ENCODE measurements at places on chromosomes 12 and 14.

DNA sequence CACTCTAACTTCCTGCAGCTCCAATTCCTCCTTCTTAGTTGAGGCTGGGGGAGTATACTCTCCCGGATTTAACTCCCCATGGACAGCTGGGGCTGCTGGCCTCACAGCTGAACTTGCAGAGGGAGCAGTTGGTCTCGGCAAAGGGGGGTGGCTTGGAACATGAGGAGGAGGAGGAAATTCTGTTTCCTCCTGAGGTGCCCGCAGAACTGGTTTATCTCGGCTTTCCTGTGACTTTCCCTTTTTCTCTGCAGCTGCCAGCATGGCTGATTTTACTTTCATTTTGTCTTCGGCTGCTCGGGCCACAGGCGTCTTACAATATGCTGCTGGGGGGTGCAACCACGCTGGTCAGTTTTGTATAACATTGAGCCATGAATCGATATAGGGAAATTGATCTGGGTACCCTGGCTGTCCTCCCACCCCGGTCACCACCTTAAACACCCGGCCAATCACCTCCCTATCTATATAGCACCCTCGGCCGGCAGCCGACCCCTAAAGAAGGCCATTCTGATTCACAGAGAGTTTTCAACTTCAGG lies 1317.6 kb downstream of the TMEM121 start:
- DNase-seq: peak; percentile 50

DNA sequence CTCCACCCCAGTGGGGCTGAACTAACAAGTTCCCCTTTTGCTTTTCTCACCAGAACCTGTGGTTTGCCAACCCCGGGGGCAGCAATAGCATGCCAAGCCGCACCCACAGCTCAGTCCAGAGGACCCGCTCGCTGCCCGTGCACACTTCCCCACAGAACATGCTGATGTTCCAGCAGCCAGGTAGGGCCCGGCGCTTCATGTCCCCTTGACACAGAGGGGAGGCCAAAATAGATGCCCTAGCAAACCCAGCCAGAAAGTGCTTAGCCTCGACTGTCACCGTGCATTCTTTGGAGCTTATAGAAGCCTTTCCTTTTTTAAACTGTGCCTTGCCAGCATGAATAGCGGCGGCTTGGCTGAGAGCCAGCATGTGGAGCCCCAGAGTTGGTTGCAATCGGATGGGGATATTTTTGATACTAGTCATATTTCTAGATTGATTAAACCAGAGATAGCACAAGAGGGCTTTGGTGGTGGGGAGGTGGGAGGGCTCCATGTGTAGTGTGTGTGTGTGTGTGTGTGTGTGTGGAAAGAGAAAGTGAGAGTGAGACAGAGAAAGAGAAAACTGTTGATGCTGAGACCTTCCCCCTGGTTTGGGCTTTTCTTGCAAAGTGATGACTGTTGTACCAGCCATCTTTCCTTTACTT lies 126.1 kb downstream of the GCH1 start:
- DNase-seq: peak; percentile 86

DNA sequence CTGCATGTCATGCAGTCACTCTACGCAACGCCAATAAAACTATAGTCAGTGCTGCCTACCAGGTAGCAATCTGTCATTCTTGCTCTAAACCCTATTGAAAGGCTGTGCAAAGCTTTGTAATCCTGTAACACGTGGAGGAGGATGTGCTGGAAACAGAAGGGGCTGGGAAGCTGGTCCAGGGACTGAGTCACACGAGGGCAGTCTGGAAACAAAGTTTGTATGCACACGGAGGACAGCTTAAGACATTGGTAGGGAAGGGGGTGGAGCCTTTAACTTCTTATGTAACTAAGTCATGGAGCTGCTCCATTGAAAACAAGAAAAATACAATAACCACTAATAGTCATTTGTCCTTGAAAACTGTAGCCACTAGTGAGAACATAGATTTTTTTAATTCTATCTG lies 128.0 kb downstream of the BCAT1 start:
- no peak for DNase-seq

DNA sequence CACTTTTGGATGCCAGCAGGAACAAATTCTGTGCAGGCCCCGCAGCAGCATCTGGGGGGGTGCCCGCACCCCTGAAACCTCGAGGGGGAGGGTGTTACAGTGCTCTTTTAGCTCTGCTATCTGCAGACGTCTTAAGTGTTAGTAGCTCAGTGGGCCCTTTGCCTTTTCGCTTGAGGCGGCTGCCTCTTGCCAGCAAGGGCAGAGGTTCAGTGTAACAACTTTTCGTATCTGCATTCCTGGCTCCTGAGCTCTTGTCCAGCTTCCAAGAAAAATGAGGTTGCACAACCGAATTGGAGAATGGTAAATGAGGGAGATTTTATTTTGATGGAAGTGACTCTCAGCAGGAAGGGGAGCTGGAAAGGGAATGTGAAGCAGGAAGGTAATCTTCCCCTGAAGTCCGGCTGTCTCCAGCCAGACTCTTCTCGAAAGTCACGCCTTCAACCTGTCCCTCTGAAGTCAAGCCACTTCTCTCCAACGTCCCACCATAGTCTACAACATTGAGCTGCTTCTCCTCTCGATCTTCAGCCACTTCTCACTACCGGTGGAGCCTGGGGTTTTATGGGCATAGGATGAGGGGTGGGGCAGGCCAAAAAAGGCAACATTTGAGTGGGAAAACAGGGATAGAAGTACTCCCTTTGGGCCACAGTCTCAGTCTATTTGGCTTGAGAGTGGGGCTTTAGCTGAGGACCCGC lies 17.8 kb downstream of the TAS2R50 start:
- no peak for DNase-seq

GRCh38 chr12:108231109-108231905 lies 102.2 kb downstream of the WSCD2 start:
- DNase-seq: no peak

Data from AML-193 (cell line).